ENCODE measurements at places on chromosomes 16 and 17.

GRCh38 chr17:42018339-42018738, 1.1 kb upstream of the DNAJC7 start:
- DNase-seq: no peak

GRCh38 chr16:58960034-58960433, 225.9 kb upstream of the GOT2 start:
- DNase-seq: no peak

- no peak for DNase-seq
These were observed 195.1 kb downstream of the CDRT15L2 start for GRCh38 chr17:20774472-20775135.

DNA sequence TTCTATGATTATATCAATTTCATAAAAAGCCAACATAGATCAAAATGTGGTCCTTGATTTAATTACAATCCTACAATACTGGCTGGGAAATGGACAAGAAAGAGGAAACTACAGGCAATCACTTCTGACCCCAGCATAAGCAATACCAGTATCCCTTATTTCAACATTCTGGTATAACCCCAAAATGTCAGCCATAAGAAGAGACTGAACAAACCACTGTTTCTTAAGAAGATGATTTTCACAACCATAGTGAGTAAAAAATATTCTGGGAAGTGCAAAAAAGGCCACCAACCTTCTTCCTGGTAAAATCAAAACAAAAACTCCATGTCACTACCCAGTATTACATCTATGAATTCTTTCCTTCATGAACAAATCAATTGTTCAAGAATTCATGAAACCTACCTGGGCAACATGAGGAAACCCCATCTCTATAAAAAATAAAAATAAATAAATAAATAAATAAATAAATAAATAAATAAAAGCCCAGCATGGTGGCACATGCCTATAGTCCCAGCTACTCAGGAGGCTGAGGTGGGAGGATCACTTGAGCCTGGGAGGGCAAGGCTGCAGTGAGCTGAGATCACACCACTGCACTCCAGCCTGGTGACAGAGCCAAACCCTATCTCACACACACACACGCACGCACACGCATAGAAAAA, 7.5 kb downstream of the N4BP1 start:
- no peak for DNase-seq

- no peak for DNase-seq
These were observed 132.5 kb downstream of the AATF start for GRCh38 chr17:37081287-37081686.

DNA sequence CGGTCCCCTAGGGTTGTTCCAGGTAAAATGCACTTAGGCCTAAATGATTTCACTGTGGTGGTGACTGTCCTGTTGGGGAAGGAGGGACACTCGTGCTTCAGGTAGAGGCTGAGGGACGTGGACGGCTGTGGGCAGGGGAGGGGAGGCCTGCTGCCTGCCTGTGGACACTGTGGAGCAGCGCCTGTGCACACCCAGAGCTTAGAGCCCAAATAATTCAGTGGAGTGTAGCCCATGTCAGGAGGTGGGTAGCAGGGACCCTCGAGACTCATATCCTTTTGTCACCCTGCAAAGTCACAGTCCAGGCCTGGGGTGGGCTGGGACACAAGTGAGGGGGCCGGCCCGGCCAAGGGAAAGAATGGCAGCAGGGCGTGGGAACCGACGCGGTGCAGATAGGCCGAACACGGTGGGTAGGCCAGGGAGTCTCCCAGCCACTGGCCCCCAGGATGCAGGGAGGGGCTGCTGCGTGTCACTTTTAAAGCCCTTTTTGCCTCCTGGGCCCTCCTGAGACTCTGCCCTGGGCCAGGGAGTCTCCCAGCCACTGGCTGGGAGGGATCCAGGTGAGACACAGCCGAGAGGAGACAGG, 733 bp upstream of the NHERF2 start:
- no peak for DNase-seq

DNA sequence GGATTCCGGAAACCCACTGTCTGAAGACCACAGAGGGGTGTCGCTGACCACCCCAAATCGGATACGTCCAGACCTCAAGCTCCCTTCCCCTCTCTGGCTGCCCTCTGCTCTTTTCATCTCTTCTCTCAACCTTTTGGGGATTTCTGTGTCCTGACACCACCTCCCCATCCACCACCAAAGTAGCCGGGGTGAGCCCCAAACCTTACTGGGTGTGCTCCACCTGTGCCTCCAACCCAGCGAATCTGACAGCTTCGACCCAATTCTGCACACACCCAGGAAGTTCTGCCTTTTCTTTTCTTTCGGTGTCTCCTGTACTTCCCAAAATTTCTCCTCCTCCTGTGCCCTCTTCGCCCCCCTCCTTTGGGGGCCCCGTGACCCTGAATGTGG, 534 bp downstream of the KCTD11 start:
- DNase-seq: no peak

GRCh38 chr17:83192161-83192788, 112.9 kb downstream of the METRNL start:
- DNase-seq: no peak

- DNase-seq: no peak
These were observed 44.6 kb upstream of the KCNJ2 start for GRCh38 chr17:70124723-70125122.

GRCh38 chr16:48433850-48434530, 48.8 kb upstream of the SIAH1 start:
- DNase-seq: no peak

DNA sequence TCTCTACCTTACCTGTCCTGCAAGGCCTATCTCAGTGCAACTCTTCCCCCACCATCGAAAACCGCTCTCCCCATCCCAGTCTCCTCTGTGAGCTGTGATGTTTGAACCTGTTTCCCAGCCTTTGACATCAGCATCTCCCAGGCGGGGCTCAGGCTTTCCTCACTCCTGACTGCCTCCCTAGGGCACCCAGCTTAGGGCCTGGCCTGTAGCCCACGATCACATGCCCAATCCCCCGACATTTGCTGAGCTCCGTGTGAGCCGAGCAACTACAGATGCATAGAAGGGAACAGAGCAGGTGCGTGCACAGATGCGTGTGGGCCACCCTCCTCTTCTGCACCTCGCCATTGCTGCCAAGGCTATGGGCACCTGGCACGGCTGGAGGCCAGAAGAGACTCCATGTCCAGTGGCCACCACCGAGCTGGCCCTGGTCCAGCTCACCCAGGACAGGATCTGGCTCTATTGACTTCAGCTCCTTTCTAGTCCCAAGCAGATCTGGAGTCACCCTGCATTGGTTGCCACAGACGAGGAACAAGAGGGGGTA, 35.5 kb upstream of the CMIP start:
- no peak for DNase-seq

- no peak for DNase-seq
These were observed 32.2 kb downstream of the TEX2 start for GRCh38 chr17:64230791-64231408.

DNA sequence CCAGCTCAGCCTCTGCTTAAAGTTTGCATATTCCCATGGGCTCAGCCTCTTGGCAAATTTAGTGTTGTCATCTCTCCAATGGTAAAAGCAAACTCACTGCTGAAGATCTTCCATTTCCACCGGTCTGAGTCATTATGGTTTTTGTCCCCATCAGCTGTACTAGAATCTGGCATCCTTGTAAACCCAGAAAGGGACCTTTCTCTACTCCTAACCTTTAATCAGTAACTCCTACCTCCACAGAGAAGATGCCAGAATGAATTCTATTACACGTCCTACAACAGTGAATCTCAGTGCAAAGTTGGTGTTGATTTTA, 45.8 kb downstream of the ZNF652 start:
- peak; percentile 89 for DNase-seq

DNA sequence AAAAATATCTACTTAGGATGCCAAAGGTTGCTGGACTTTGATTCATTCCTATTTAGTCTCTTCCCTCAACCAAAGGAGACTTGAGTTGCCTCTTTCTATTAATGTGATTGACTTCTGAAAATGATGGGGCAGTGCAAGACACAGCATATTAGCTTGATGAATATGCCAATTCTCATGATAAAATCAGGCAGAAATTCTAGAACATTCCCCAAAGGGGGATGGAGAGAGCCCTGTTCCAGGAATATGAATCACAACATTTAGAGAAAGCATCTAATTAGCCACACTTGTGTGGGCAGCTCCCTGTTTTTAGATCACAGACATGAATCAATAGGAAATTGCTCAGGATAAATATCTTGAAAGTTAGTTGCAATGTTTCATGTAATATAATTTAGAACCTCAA, 584.0 kb upstream of the CDH8 start:
- no peak for DNase-seq

DNA sequence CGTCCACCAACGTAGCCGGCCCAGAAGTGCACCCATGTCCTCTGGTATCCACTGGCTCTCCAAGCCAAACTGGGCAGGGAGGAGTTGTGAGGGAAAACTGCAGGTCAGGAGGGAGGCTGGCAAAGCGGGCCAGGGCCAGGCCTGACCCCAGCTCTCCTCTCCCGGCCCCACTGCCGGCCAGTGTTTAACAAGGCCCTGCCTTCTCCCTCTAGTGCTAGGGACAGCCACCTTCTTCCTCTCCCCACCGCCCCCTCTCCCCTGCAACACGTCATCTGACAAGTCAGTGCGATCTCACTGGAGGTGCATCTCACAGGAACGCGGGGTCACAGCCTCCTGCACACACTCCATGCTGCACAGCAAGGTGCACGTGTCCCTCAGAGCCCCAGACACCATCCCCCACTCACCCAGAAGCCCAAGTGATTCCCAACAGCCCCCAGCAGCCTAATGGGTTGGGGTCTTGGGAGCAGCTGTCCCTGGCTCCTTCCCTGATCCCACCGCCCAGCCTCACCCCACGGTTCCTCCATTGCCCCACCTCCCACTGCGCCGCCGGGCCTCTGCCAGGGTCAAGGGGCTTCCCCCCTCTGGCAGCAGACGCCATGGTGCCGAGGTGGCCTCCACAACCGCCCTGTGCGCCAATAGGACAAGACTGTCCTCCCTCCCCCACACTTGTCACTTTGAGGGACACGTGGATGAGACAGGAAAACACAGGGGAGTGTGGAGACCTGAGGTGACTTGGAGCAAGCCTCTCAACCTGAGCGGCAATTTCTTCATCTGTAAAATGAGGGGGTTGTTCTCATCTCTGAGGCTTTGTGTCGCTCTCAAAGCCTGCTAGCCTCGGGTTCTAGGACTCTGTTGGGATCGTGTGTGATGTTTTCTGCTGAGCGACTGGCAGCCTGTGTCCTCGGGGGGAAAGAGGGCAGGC, 1.1 kb upstream of the ACE start:
- no peak for DNase-seq

GRCh38 chr17:72984145-72984925, 108.2 kb downstream of the SLC39A11 start:
- no peak for DNase-seq

GRCh38 chr16:50183316-50183715, 30.2 kb downstream of the TENT4B start:
- DNase-seq: no peak

GRCh38 chr17:3685174-3685573, 10.8 kb downstream of the P2RX5 start:
- peak; percentile 27 for DNase-seq

DNA sequence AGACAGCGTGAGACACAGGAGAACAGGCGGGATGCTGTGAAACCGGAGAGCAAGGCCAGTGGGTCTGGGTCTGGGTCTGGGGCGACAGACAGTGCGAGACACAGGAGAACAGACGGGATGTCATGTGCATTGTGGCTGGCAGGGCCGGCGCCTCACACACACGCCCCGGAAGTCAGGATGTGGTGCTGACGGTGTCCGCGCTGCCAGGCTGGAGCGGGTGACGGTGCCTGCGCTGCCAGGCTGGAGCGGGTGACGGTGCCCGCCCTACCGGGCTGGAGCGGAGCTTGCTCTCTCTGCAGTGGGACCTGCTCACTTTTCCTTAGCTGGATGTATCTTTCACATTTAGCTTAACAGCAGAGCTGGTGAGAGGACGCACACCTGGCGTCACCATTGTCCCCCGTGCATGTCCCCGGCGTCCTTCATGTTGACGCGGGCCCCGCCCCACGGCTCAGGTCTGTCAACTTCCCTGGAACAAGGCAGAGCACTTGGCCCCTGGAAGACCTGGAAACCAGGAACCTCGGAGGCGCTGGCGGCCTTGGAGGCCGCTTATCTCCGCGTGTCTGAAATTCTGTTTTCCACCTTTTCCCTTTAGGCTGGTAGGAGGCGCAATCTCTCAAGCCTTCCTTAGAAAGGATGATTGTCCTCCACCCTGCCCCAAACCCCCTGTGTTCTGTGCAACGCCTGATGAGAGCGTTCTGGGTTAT, 43.0 kb upstream of the ZNF750 start:
- DNase-seq: no peak

GRCh38 chr17:30449480-30449879, 27.7 kb upstream of the GOSR1 start:
- DNase-seq: no peak

DNA sequence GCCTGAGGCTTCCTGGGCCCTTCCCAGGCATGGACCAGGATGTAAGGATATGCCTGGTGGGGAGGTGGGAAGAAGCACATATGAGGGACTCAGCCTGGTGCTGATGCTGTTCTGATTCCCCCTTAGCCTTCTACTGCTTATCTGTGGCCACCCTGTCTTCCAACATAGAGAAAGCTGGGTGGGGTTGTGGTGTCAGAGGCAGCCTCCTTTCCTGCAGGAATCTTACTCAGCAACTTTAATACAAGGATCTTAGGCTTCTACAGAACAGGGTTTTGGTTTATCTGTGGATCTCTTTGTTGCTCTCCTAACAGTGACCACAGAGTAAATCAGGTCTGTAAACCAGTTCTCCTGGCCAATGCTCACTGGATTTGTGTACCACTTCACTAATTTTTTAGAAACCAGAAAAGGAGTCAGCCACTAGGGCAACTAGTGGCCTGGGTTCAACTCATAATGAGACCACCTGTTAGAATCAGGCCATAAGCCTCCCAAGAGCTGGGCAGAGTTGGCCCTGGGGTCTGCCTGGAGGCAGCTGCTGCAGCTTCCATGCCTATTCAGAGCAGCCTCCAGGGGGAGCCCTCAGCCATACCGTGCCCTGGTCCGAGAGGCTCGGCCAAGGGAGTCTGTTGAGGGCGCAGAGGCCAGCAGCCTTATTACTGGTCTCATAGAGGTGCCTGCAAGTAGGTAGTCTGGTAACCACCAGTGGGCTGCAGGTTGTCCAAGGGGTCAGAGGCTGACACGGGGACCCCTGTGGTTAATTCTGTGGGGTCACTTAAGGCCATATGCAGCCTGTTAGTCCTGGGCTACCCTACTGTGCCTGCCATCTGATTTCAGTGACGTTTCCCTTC, 7.1 kb downstream of the HAS3 start:
- peak; percentile 50 for DNase-seq

DNA sequence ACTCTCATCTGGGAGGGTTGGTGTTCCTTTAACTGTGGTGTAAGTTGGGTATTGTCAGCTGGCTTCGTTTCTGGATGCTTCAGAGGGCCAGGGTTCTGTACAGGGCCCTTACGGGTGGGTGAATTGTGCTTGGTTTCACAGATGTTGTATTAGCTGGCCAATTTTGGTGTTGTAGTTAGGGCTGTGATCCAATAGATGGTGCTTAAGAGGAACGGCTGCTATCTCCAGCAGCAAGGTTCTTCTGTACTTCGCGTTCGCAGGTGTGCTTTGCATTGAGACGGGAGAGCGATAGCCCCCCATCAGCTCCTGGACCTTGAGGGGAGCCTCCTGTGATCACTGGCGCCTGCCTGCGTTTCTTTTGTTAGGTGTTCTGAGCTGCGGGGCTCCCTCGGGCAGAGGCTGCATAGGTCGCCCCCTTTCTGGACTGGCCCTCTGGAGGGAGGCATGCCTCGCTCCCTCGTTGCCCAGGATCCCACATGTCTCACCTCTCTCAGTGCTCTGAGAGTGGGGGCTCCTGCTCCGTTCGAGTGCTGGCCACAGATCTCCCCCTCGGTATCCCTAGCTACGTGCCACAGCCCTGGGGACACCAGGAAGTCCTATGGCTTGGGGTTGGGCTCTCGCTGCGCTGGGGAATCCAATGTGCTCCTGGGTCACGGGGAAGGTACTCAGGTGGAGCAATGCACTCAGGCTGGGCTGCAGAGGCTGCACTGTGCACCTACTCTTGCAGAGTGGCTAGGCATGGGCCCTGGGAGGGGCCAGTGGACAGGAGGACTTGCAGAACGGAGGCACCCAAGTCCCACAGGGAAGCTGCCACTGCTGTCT, 837 bp upstream of the PRDM7 start:
- DNase-seq: peak; percentile 69

Measured in NCI-H526 (cell line).